ENCODE measurements at places on chromosomes 11 and 22.

- DNase-seq = no peak
Observed at GRCh38 chr11:2480874-2481220, 36.0 kb downstream of the KCNQ1 start.

DNA sequence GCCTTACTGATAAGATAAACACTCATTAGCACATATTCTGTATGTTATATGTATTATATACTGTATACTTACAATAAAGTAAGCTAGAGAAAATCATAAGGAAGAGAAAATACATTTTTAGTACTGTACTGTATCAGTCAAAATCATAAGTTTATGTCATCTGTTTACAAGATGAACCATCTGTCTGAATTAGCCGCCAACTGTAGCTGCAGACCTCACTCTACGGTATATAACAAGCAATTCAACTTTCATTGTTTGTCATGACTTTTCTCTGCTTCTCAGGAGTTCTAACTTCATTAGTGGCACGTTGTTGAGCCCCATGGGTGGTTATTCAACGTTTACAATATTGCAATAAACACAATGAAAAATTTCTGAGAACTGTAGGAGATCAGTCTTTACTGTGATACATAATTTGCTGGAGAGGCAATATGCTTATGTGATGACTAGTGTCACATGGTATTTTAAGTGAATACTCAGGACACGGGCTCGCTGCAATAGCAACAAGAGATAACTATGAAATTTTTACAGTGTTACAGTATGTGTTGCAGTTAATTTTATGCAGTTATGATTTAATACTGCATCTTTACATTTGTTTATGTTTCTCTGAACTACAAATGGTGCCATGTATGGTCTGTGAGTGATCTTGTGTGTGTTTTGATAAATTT, 132.2 kb upstream of the CTSC start:
- DNase-seq = no peak

DNA sequence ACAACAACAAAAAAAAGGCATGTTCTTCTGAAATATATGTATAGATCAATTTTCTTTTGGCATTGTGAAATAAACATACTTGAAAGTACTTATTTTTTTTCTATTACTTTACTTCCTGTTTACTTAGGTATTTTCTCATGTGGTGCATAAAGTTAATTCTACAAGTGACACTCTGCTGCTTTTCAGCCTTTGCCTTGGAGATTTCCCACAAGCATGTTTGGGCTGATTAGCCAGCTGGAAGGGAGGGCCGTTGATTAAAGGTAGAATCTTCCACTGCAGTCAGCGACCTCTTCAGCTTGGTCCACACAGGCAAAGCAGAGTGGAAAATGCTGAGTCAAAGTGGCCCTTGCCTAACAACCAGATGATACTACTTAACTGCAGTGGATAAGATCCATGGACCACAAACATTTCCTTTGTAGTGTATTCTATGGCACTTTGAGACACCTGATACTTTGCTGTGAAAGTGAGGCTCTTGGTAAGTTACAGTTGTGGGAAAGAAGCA, 176.0 kb downstream of the ARHGAP42 start:
- peak; percentile 67 for DNase-seq

DNA sequence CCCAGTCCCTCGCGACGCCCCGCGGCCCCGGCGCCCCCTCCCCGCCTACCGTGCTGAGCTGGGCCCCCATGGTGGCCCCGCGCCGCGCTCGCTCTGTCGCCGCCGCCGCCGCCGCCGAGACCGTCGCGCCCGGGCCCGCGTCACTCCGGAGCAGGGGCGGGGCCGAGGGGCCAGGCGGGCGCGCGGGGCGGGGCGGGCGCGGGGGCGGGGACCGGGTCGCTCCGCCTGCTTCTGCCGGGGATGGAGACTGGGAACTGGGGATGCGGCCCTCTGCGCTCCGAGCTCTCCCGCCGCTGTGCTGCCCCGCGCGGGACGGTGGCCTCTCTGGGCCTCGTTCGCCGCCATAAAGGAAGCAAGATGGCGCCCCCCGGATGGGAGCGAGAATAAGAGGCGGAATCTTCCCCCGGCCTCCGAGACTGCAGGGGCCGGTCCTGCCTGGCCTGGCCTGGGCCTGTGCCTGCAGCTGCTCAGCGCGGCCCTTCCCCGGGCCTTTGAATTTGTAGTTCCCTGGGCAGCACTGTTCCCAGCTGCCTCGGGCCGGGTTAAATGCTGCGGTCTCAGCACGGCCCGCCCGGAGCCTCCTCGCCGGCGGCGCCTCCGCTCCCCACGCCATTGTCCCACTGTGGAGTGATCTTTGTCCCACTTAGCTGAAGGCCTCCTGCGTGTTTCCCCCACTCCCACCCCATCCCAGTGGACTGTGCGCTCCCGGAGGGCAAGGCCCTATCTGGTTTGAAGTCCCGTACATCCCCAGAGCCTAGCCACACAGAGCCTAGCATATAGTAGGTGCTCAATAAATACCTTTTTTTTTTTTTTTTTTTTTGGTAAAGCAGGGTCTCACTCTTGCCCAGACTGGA, at the start of gene CYB5R3:
Gene CYB5R3, minus strand, starts transcription at position 147 of the 854 bp plus-strand sequence. Its CDS starts 77 bp downstream, at position 70.
- DNase-seq = peak; percentile 94

- DNase-seq = peak; percentile 87
Observed at GRCh38 chr11:116993599-116993998, 104.6 kb downstream of the SIK3 start.

Measured in stomach (tissue), 19 donors.